ENCODE measurements at places on chromosomes 11 and 22.

- no peaks in the 10 kb centered on the region for H3K4me1 ChIP-seq
- no peaks in the 10 kb centered on the region for H3K27me3 ChIP-seq
- H3K27ac ChIP-seq = no peak overlapping the region
- DNase-seq = no peak
- no peak overlapping the region for H3K4me3 ChIP-seq
Measured at GRCh38 chr11:37182031-37182430, 584.0 kb upstream of the RAG2 start.

- H3K27ac ChIP-seq = peak overlapping the region; percentile 69
- H3K36me3 ChIP-seq = peaks cover 40% of the 10 kb centered on the region
- no peak overlapping the region for H3K4me3 ChIP-seq
- no peaks in the 10 kb centered on the region for H3K27me3 ChIP-seq
- DNase-seq = no peak
Measured at GRCh38 chr11:35976434-35976833, 32.6 kb downstream of the LDLRAD3 start.

- no peaks in the 10 kb centered on the region for H3K36me3 ChIP-seq
- no peak overlapping the region for H3K27ac ChIP-seq
- DNase-seq = no peak
- peaks cover 2% of the 10 kb centered on the region for H3K27me3 ChIP-seq
Measured at GRCh38 chr11:134949121-134950090, 537.4 kb upstream of the B3GAT1 start.

GRCh38 chr22:25027043-25027906 lies 74.8 kb downstream of the KIAA1671 start:
- peaks cover 43% of the 10 kb centered on the region for H3K4me1 ChIP-seq
- no peak overlapping the region for H3K27ac ChIP-seq
- H3K4me3 ChIP-seq = no peak overlapping the region
- no peaks in the 10 kb centered on the region for H3K36me3 ChIP-seq

- H3K4me3 ChIP-seq = no peak overlapping the region
- DNase-seq = no peak
- H3K27me3 ChIP-seq = no peaks in the 10 kb centered on the region
- H3K27ac ChIP-seq = no peak overlapping the region
Measured at GRCh38 chr11:121890377-121890776, 225.6 kb downstream of the BLID start.

DNA sequence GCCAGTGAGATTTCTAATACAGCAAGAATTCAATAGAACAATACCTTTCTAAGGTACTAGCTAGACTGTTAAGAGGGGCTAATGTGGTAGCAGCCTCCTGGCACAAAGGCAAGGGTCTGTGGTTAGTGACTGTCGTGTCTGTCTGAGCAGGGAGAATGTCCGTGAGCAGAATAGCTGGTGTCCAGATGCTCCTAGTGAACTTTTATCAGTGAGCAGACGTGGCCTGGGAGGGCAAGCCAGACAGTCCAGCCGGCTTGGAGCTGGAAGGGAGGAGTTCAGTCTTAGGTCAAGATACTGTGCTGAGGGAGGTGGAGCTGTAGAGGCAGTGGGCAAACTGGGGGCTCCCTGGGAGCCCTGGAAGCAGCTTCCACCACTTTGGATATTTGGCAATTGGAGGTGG lies 138.6 kb downstream of the TEAD1 start:
- peaks cover 59% of the 10 kb centered on the region for H3K4me1 ChIP-seq
- DNase-seq = no peak
- H3K27ac ChIP-seq = peak overlapping the region; percentile 67
- no peak overlapping the region for H3K4me3 ChIP-seq
- no peaks in the 10 kb centered on the region for H3K36me3 ChIP-seq
- H3K27me3 ChIP-seq = no peaks in the 10 kb centered on the region

GRCh38 chr22:17120281-17120680 lies 879 bp downstream of the TMEM121B start:
- H3K27me3 ChIP-seq = peaks cover 6% of the 10 kb centered on the region
- no peaks in the 10 kb centered on the region for H3K36me3 ChIP-seq
- DNase-seq = peak; percentile 59
- peaks cover 34% of the 10 kb centered on the region for H3K4me1 ChIP-seq
- no peak overlapping the region for H3K4me3 ChIP-seq
- no peak overlapping the region for H3K27ac ChIP-seq
